ENCODE measurements at places on chromosomes 12 and 14.

GRCh38 chr12:27524839-27525753, 1.1 kb downstream of the PPFIBP1 start:
- DNase-seq: no peak

GRCh38 chr14:102485693-102486512, 23.7 kb downstream of the ANKRD9 start:
- no peak for DNase-seq

GRCh38 chr14:97687944-97688630, 890.9 kb downstream of the VRK1 start:
- no peak for DNase-seq

DNA sequence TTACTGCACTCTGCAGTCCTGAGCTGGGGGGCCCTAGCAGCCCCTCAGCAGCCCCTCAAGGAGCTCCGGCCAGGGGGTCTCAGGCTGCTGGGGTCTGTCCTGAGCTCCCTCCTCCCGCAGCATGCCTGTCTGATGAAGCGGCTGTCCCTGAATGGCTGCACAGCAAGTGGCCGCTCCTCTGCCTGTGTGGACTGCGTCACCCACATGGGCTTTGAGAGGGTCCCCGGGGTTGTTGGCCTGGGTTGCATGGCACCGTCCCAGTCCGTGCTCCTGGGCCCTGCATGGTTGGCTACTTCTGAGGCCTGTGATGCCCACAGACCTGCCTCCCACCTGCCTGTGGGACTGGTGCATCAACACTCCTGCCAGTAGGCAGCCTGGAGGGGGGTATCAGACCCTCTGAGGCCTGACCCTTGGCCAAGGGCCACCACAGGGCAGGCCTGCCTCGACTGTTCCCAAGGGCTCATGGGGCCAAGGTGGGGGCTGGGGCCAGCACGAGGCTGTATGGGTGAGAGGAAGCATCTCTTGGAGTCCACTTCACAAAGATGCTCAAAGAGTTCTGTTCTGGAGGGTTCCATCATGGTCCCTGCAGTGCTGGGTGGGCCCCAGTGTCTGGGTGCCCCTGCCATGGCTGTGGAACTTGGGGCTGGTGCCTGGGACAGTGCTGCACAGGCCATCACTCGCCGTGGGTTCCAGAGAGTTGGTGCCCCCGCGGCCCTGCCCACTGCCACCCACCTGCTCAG, 12.2 kb downstream of the CEP170B start:
- no peak for DNase-seq

GRCh38 chr12:80627782-80628181, 79.7 kb upstream of the MYF6 start:
- no peak for DNase-seq

DNA sequence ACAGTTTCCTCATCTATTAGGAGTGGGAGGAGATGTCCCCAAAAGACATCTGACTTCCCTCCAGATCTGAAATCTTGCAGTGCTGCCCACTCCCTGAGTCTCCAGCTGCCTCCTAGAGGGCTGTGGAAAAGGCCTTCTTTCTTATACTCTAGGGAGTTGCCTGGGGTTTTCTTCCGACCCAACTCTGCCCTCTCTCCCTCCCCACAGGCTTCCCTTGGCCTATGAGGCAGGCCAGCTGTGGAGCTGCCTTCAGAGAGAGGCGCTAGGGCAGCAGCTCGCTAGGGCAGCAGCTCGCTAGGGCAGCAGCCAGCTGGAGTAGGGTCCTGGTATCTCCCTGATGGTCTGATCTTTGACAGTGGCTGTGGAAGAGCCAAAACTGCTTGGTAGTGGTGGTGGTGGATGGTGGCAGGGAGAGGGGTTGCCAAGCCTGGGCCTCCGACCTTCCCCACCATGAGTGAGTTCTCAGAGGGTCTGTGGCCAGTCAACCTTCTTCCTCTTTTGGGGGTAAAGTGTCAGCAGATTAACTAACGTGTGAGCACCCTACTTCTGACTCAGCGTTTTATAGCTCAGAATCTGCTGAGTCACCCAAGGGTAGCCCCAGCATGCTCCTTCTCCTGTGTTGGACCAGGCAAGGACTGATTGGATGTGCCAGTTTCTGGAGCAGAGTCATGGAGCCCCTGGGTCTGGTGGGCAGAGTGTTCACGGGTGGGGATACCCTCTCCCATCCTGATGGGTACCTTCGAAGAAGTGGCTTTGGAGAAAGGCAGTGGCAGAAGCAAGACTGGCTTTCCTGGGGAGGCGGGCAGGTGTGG, 2.3 kb downstream of the SLC48A1 start:
- DNase-seq: peak; percentile 20

DNA sequence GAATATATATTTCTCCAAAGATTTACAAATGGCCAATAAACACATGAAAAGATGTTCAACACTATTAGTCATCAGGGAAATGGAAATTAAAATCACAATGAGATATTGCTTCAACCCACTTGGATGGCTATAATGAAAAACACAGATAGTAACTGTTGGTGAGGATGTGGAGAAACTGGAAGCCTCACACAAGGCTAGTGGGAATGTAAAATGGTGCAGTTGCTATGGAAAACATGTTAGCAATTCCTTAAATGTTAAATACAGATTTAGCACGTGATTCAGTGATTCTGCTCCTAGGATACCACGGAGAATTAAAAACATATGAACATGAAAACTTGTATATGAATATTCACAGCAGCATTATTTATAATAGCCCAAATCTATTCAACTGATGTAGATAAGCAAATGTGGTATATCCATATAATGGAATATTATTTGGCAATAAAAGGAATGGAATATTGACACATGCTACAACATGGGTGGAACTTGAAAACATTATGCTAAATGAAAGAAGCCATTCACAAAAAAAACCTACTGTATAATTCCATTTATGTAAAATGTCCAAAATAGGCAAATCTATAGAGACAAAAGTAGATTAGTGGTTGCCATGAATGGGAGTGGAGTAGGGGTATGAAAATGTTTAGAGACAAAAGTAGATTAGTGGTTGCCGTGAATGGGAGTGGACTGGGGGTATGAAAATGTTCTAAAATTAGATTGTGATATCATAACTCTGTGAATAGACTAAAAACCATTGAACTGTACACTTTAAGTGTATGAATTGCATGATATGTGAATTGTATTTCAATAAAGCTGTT, 227.1 kb upstream of the DDHD1 start:
- DNase-seq: no peak

DNA sequence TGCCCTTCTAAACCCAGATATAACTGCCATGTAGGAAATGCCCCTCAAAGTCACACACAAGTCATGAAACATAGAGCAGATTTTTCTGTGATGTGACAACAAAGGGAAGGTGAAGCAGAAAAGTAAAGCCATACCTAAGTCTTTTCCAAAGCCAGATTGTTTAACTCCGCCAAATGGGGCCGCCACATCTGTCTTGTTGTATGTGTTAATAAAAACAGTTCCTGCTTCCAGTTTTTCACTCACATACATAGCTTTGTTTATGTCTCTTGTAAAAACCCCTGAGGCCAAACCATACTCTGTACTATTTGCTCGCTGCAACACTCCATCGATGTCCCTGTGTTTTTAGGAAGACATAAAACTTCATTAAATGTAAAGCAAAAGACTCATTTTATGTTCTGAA, 40.3 kb downstream of the NOPCHAP1 start:
- DNase-seq: no peak

DNA sequence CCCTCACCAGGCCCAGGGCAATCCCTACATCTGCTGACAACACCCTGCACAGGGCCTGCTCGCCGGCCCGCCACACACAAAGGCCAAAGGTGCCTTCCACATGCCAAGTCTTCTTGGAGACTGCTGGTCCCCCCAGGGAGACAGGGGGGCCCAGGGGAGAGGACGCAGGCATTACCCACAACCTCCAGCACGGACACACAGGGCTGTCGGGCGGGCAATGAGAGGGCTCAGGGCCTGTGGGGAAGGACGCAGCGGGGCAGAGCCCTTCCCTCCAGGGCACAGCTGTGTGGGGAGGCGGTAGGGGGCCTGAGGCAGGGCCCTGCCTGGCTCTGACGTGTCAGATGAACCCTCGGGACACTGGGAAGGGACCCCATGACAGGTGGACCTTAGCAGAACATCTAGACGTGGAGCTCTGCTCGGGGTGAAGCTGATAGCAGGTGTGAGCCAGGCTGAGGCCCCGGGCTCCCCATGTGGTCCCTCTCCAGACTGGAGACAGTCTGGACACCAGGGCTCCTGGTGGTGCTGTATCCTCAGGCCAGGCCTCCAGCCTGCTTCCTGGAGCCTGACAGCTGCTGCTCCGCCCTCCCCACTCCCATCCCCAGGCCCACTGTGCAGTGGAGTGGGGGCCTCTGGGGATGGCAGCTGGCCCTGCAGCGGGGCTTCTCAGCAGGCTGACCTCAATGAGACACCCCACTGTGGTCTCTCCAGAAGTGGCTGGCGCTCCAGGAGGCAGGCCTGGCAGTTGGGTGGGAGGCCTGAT, 31.6 kb upstream of the NUDT14 start:
- no peak for DNase-seq

DNA sequence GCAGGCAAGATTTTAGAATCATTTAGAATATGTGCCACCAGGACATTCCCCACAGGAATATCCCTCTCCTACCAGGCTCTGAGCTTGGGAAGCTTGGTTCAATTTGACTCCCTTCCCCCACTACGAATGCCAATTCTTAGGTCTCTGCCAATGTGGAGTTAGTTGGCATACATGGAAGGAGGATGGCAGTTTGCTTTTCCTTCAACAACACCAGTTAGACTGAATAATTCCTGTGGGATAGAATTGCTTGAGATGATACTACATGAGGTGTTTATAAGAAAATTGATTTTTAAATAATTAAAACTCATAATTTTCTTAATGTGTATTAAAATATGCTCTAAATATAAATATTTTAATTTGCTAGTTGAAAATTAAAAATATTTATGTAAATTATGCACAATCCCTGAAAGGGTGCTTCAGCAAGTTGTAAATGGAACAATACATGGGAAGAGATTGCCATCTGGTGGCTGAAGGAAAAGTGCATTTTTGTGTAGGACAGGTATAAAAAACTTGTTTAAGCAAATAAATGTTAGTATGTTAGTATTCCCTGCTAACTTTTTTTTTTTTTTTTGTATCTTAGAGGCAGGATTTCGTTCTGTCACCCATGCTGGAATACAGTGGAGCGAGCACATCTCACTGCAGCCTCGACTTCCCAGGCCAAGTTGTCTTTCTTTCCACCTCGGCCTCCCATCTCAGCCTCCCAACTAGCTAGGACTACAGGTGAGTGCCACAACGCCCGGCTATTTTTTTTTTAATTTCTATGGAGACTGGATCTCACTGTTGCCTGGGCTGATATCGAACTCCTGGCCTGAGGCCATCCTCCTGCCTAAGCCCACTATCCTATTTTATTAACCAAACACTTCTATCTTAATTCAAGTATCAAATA, 25.8 kb upstream of the STRAP start:
- no peak for DNase-seq

GRCh38 chr12:110199339-110200123, 75.4 kb downstream of the IFT81 start:
- DNase-seq: no peak

- no peak for DNase-seq
Measured at GRCh38 chr14:104091061-104091926, 5.8 kb downstream of the ASPG start.

DNA sequence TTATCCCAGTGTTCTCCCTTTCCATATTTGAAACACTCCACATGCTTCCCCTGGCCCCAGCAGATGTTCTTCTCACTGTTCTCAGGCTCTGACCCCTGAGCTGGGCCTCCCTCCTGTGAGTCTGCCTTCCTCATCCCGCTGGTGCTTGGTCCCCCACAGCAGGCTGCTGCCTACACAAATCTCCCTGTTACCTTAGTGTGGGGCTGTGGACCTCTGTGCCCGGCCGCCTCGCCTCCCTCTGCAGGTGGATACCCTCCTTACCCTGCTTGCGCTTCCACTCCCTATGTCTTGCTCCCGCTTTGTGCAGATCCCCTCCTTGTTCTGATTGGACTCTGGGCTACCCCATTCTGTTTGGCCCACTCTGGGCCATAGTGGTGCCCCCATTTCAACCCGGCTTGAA, 6.9 kb downstream of the DERA start:
- DNase-seq: no peak

DNA sequence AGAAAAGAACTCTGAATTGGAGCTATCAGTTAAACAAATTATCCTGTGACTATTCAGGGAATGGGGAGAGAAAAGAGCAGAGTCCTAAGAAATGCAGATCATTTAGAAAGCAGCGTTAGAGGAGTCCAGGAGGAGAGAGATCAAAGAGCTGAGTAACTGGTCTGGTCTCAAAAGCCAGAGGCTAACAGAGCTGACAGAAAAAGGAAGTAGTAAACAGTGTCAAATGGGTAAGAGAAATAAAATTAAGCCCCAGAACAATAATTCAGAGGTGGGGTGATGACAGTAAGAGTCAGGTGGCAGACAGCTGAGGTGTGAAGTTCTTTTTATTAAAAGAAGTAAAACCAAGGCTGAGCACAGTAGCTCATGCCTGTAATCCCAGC, 19.3 kb downstream of the GXYLT1 start:
- DNase-seq: no peak

DNA sequence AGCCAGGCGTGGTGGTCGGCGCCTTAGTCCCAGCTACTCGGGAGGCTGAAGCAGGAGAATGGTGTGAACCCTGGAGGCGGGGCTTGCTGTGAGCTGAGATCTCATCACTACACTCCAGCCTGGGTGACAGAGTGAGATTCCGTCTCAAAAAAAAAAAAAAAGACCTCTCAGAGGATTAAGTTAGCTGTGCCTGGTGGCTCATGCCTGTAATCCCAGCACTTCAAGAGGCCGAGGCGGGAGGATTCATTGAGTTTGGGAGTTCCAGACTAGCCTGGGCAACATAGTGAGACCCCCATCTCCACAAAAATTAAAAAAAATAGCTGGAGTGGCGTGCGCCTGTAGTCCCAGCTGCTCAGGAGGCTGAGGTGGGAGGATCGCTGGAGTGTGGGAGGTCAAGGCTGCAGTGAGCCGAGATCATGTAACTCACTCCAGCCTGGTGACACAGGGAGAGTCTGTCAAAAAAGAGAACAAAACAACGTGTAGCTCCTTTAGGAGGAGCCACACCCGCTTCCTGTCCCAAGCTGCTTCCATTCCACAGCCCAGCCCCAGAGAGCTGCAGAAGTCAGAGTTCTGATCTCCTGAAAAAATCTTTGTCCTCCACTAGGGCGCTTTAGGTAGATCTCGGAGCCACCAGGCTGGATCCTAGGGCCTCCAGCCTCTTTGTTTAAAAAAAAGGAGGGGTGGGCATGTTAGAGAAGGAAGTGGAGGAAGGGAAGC, 11.5 kb upstream of the ULK1 start:
- no peak for DNase-seq

- DNase-seq: no peak
Measured at GRCh38 chr12:127077262-127078045, 1189.5 kb upstream of the TMEM132C start.

Measured in substantia nigra (tissue), 51 donors.